Hematopoietic multipotent progenitor cell (in vitro differentiated cells): ENCODE measurements at places on chromosomes 11 and 22.
A peak's percentile ranks its signal among the peaks of the same experiment; 100 is the strongest.

DNA sequence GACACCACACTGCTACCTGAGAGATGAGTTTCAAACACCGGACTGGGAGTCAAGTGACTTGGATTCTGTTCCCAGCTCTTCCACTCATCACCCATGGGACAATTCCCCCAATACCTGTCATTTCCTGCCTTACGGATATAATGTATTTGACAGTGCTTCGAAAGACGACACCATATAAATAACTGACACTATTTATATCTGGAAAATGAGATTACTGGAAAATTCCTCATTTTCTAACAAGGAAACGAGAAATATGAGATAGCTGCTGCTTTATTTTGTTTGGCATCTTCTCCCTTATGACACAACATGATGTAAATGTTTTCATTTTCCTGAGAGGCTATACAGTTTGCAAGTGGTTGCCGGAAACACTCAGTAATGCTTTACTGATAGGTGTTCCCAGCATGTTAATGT is 8.6 kb downstream of the HSCB start:
- DNase-seq, result no peak

DNA sequence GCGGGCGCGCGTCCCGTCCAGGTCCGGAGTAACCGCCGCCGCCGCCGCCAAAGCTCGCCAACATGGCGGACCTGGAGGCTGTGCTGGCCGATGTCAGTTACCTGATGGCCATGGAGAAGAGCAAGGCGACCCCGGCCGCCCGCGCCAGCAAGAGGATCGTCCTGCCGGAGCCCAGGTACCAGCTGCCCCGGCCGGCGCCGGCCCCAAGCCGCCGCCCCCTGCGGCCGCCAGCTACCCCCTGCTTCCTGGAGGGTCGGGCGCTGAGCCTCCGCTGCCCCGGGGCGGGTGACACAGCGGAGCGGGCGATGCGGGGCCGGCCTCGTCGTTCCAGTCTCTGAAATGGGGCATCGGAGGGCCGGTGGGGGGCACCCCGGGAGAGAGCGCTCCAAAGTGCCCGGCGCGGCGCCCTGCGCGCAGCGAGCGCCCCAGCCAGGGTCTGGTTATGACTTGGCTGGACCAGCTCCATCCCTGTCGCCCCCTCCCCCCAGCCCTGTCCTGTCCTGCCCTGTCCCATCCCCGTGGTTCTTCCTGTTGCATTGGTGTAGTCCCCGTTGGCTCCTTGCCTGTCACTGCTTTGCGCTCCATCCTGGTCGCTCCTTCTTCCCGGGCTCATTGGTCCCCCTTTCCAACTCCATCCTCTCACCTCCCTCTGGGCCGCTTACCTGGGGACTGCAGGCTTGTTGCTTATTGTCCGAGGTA is 653 bp downstream of the GRK3 start:
- no peak for DNase-seq

GRCh38 chr11:46247659-46248058 is 29.8 kb upstream of the CREB3L1 start:
- no peak for DNase-seq

DNA sequence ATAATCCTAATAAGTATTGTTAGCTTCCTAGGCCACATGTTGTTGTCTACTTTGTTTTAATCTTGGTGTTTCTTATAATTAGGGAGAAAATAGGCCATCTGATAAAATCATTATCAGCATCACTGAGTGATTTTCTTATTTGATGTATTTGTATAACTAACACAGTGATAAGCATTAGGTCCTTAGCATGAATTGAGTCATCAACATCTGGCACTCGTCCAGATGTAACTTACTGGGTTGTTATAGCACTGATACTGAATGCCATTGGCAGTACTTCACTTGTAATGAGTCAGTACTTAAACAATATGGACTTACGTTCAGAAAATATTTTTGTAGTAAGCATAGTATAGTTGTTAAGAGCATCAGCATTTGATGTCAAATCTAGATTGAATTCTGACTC is 16.2 kb downstream of the API5 start:
- no peak for DNase-seq

DNA sequence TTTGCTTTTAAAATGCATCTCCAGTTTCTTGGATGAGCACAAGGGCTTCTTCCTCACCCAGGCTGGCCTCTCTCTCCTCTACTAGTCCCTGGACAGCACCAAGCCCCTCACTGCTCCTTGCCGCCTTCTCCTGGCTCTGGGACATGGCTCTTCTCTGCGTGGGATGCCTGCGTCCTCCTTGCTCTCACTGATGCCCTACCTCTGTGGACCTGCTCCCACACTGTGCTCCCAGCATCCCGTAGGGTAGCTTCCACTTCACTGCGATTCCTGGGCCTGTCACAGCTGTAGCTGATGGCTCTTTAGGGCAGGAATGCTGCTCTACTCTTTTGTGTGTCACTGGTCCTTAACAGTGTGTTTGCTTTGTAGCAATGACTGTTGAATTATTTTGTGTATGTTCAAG is 136.3 kb downstream of the SNX19 start:
- DNase-seq, result no peak

- DNase-seq, result peak; percentile 89
Observed at GRCh38 chr11:64284962-64285884, at the start of gene GPR137. TSS of gene GPR137 (plus strand) at chr11:64285848. CDS start at chr11:64286525, 677 bp downstream.

- DNase-seq, result no peak
Observed at GRCh38 chr22:22595001-22595835, 36.2 kb upstream of the PRAME start.

DNA sequence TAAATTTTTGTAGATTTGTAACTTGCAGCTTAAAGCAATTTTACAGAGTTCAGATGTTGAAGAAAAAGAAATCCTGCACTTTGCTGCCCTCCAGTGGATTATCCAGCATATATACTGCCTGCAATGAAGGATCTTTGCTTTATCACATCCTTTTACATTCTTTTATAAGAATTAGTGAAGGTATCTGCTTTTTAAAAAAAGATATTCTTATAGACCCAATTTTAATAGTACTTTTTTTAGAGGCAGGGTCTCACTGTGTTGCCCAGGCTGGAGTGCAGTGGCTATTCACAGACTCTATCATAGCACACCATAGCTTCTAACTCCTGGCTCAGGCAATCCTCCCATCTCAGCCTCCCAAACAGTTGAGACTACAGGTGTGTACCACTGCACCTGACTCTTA is 60.7 kb downstream of the TTC17 start:
- DNase-seq, result peak; percentile 66

DNA sequence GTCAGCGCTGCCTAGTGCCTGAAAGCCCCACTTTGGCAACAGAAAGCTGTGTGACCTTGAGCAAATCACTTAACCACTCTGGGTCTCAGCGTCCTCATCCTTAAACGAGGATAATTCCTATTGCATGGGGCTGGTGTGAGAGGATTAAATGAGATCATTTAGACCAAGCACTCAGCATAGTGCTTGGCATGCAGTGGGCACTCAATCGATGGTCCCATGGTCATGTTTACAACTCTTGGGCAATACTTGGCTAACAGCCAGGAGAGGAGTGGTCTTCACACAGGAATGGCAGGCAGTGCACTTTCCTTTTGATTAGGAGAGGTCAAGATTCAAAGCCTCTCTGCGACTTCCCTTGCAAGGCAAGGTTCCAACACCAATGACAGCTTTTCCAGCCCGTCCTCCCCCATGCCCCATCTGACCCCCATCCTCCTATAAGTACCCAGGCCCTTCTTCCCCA is 14.1 kb downstream of the TNKS1BP1 start:
- peak; percentile 27 for DNase-seq

DNA sequence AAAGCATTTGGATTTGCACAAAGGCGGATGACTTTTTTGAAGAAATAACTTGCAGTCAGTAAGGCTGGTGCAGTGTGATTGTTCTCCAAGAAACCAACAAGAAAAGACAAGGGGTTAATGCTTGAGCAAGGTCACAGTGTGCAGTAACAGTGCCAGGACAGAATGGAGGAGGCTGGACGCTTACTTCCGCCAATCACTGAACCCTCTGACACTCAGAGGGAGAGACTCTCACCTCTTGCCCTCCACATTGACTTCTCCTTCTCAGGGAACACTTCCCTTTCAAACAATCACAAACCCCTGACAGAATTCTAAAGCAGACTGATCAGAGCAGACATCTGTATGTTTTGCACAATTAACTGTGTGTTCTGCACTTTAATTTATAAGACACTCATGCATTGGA is 228.4 kb downstream of the BLID start:
- no peak for DNase-seq
